ENCODE measurements at places on chromosomes 11 and 22. TPM values are rescaled to one million over a fixed set of nuclear protein-coding genes. Genes with fewer than 3 reads are reported as not detected.

GRCh38 chr11:67351275-67352005 is 1.9 kb downstream of the POLD4 start:
- no peak for DNase-seq

DNA sequence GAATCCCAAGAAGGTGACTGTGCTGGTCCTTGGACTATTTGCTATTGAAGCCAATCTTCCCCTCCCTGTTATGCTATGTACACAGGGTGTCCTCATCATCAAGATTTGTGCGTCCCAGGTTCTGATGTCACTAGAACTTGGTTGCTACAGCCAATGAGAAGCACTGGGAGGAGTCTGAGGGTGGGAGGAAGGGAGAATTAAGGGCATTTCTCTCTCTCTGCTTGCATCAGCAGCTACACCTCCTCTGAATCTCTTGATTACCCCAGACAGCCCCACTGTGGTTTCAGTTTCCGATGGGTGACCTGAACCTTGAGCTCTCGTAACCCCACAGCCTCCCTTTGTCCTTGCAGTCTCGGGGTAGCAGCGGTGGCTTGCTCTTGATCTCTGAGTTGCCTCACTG is 212.4 kb upstream of the SESN3 start:
- DNase-seq: peak; percentile 5

Gene OR51B4
- 0.33 TPM for polyA plus RNA-seq

Gene MS4A8
- not detected for polyA plus RNA-seq

Gene PHETA2
- polyA plus RNA-seq: not detected

DNA sequence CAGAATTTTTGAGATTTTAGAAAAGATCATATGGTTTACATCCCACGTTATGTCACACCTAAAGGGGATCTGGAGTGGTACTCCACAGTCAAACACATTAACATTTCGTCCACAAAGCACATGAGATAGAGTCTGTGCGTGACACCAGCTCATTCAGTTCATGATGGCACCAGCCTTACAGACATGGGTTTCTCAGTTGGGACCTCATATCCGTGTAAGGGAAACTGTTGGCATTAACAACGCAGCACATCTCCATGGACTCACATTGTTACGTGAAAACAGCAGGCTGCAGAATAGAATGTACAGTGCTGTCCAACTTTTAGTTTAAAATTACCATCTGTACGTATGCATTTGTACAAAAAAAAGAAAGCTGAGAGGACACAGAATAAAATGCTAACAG is 14.0 kb downstream of the RIC8A start:
- no peak for DNase-seq

DNA sequence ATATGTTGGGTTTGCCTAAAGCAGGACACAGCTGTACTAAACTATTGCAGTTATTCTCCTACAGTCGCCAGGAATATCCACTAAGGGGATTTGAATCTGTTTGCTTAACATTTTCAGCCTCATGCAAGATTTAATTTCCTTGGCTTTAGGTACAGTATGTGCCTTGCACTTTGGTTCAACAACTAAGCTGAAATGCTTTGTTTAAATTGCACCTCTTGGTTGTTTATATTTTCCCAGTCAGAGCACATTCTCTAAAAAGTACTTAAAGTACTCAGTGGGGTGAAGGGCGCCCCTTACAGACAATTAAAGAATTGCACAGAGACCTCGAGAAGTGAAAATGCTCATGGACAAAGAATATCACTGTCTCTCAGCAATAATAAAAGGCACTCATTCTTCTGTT is 107.8 kb upstream of the MTNR1B start:
- DNase-seq: no peak

Gene CTNND1
- 136 TPM for polyA plus RNA-seq

Gene RBM14
- 14.6 TPM for polyA plus RNA-seq

DNA sequence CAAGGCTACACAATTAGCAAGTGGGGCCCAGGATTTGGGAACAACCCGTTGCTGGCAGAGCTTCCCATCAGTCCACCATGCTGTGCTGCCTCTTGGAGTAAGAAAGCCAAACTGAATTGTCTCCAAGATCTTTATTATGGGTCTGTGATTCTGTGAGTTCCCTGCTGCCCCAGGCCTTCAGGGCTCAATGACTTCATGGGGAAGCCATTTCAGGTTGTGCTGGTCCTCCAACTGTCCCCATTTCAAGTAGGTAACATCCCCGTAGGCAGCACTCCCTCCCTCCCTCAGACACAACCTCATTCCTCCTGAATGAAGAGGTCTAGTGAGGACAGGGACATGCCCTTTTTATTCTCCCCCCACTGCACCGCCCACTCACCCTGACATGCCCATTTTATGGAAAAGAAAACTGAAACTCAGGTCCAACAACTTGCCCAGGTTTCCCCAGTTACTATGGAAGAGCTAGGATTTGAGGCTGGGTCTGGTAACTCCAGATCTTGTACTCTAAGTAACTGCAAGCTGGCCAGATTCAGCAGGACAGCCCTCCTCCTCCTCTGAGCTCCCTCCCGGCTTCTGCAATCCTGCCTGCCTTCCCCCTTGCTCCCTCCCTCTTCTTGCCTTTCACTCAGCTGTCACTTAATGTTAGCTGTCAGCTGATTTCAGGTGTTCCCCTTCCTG is 8.2 kb upstream of the YWHAH start:
- DNase-seq: no peak

DNA sequence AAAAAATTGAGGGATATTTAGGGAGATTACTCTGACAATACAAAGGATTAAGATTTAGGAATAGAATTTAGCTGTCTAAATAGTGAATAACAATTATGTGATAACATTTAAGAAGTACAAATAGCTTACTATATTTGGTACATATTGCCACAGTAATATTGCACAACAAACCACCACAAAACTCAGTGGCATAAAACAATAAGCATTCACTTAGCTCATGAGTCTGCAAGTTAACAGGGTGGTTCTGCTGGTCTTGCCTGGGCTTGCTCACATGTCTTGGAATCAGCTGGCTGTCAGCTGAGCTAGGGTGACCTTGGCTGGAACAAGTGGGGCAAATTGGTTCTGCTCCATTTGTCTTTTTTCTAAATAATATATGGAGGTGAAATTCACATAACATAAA is 115.1 kb downstream of the DCDC1 start:
- no peak for DNase-seq

- no peak for DNase-seq
Measured at GRCh38 chr11:110737593-110737992, 25.4 kb upstream of the ARHGAP20 start.

DNA sequence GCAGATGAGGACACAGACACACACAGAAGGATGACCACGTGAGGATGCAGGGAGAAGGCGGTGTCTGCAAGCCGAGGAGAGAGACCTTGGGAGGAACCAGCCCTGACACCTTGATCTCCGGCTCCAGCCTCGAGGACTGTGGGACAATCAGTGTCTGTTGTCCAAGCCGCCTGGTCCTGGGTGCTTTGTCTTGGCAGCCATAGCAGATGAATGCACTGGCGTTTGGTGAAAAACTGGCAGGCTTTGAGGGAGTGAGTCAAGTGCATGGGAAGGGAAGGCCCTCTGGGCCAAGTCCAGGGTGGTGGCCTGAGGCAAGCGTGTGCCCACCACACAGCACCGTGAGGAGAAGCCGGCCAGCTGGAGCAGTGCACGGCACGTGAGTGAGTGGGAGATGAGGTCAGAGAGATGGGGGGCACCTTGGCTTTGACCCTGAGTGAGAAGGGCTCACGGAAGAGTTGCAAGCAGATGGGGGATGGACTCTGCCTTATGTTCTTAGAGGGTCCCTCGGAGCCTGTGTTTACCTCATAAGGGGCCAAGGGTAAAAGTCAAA is 12.4 kb upstream of the BRSK2 start:
- no peak for DNase-seq

DNA sequence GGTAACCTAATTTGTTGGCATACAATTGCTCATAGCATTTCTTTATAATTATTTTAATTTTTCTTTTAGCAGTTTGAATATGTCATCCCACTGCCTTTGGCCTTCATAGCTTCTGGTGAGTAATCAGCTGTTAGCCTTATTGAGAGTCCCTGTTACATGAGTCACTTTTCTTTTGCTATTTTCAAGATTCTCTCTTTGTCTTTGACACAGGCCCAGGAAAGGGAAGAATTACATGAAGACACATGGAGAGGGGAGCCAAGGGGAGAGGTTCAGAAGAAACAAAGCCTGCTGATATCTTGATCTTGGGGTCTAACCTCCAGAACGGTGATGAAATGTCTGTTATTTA is 418.2 kb downstream of the METTL15 start:
- DNase-seq: no peak

GRCh38 chr22:42719656-42720262 is 911 bp downstream of the A4GALT start:
- no peak for DNase-seq

DNA sequence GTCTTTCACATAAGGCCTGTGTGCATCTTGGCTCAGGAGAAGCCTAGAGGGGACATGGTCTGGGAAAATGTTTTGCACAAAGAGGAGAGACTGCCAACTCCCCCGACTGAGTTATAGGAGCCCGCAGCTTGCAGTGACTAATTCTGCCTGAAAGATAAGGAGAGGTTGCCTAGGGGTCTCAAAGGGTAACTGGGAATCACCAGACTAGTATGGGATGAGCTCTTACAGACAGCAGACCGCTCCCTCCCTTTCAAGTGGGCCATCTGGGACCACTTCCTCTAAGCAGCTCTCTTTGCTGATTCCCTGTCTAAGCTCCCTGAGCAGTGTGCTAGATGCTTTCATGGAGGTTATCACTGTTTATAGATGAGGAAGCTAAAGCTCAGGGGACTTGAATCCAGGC is 105.1 kb downstream of the TENM4 start:
- DNase-seq: no peak

Gene APOL3
- 3.8 TPM for polyA plus RNA-seq

Gene ACR
- polyA plus RNA-seq: 0.29 TPM

Gene XRCC6
- polyA plus RNA-seq: 124 TPM

Gene CENPM
- polyA plus RNA-seq: 10.6 TPM

GRCh38 chr11:114836161-114836560 is 157.8 kb downstream of the NXPE2 start:
- DNase-seq: no peak

Gene KCNQ1OT1
- 1.3 TPM for polyA plus RNA-seq

DNA sequence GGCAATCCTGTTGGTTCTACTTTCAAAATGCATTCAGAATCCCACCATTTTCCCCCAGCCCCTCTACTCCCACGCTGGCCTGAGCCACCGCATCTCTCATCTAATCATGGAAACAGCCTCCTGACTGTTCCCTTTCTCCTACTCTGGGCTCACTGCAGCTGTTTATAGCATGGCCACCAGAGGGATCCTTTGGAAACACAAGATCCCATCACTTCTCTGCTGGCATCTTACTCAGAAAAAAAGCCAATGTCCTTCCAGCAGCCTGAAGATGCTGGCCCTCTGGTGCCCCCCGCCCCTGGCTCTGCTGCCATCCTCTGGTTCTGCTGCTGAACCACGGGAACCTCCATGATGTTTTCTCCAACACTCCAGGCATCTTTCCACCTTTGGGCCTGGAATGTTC is 11.1 kb downstream of the MS4A8 start:
- no peak for DNase-seq

- DNase-seq: no peak
Measured at GRCh38 chr22:19819208-19819910, 35.3 kb downstream of the GNB1L start.

GRCh38 chr11:113387605-113388211 is at the start of gene ANKK1:
ANKK1 (plus strand) TSS chr11:113387779; CDS start chr11:113387885, 106 bp downstream.
- DNase-seq: no peak
